Renal cortex interstitium (tissue), 15 donors: ENCODE measurements at places on chromosomes 7 and 10. TPM values are rescaled to one million over a fixed set of nuclear protein-coding genes. Genes with fewer than 3 reads are reported as not detected.

The CALCR gene
- 0.79 TPM for polyA plus RNA-seq

The PTPRE gene
- polyA plus RNA-seq: 5.7 TPM

The TUBB8 gene
- polyA plus RNA-seq: 1.3 TPM

The TDRD1 gene
- 0.03 TPM for polyA plus RNA-seq

GRCh38 chr7:16563281-16564022 lies 36.8 kb downstream of the LRRC72 start:
- no peak for DNase-seq
